Caudate nucleus (tissue), 63 donors: ENCODE measurements at places on chromosomes 5 and 9.
A peak's percentile ranks its signal among the peaks of the same experiment; 100 is the strongest.

DNA sequence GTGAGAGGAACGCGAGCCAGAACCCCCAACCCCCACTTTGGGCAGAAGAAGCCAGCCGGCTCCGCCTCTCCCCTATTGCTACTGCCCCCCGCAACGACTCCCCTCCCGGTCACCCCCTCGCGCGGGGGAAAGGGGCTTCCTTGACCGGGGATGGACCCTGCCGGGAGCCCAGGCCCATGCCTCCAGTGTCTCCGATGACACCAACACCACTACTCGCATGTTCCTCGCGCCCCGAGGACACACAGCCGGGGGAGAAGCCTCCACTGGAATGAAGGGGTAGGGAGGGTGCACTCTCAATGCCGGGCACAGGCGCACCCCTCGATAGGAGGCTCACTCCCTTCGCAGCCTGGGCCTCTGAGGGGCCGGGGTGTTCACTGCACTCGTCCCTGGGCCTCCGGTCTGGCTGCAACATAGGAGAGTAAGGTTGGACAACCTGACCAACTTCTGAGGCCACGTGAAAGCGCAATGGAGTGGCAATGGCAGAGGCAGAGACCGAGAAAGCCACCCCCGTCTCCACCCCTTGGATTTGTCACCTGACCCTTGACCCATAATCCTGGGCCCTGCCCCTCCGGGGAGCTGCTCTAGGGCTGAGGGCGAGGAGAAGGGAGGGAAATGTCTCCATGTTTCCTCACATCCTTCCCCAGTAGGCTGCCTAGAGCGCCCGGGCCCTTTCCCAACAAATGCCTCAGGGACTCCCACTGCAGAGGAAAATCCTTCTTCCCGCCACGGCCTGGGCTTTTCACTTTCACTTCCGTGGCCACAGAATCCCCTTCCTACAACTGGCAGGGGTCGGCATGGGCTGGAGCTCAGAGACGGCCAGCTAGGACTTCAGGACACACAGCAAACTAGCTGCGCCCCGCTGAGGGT, 1.1 kb upstream of the CNTFR start:
- no peak for DNase-seq

DNA sequence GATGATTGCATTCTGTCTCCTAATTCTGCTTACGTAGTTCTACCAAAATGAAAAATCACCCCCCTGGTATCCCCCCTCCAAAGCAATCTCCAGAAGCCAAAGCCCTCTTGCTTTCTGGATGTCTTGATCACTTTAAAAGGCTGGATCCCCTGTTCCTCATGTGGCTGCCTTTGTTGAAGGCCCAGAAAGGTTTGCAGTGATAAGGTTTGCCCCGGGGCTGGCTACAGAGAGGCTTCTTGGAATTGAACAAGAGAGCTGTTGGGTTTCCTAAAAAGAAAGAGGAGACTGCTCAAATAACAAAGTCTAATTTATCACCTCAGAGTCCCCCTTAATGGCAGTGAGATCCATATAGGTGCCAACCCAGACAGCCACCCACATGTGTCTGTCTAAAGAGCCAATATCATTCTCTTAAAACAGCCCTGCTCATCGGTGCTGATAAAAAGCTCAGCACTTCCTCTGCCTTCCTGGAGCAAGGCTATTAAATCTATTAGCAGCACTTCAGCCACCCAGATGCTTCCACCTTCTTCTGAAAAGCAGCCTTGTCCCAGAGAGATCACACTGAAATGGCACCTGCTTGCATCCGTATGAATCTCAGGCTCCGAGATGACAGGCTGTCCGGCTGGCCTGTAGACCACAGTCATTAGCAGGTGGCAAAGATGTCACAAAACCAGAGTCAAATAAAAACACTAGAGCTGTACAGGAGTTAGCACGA, 70.9 kb downstream of the TEX10 start:
- DNase-seq: no peak

- DNase-seq: no peak
Measured at GRCh38 chr5:154254896-154255295, 64.4 kb downstream of the GALNT10 start.

GRCh38 chr5:56003679-56004078, 8.9 kb upstream of the IL6ST start:
- DNase-seq: no peak

DNA sequence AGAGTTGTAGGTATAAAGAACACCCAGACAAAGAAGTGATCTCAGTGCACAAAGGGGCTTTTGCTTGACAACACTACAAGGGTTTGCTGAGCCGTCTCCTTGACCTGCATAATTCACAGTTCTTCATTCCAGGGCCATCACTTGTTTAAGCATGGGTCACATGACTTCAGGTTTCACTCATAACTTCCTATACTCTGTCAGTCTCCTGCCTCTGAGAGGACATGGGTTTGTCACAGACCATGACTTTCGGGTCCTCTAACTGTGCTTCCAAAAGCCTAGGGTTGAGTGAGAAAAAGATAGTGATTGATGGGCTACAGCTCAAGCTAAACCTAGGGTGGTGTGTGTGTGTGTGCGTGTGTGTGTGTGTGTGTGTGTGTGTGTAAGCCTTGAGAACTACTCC, 166.4 kb downstream of the CDH6 start:
- DNase-seq: no peak

DNA sequence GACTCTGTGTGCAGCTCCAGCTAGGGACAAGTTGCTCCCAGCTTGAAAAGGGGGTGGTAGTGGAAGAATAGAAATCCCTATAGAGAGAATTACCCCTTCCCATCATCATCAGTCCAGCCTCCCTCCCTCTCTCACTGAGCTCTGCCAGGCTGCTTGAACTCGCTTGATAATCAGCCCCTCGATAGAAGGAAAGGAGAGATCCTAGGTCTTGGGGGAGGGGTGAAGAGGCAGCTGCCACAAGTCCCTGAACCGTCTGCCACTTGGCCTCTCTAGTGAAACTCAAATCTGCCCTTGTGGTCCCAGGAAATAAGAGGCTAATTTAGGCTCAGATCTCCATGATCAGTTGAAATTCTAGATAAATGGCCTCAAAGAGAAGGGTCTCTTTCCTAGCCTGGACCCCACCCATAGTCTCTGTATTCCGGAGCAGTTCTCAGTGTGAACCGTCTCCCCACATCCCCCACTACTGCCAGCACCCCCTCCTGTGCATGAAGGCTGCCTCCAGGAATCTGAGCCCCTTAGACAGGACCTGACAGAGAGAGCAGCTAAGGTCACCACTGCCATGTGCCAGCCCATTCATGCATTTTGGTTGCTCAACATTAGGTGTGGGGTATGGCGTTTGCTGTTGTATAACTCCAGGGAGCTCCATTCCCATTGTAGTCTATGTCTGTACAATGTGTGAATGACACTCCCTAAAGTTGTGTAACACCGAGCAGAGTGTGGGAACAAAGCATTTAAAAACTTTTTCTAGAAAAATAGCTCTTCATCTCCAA, 5.5 kb downstream of the DNAJB5 start:
- DNase-seq: peak; percentile 12

DNA sequence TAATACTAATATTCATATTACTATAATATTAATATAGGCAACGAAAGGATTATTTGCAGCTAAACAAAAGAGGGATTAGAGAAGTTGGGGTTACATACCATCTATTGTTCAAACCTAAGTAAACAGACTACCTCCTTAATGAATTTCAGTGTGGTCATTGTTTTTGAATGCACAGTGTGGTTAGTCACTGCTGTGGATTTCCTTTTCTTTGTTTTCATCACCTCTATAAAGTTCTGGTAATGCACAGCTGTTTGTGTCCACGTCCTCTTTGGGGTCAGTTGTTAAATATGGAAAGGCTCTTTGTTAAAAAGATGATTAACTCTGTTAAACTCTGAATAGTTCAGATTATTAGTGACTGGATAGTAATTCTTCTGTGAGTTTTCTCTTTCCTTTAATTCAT, 233.6 kb downstream of the MAST4 start:
- no peak for DNase-seq

DNA sequence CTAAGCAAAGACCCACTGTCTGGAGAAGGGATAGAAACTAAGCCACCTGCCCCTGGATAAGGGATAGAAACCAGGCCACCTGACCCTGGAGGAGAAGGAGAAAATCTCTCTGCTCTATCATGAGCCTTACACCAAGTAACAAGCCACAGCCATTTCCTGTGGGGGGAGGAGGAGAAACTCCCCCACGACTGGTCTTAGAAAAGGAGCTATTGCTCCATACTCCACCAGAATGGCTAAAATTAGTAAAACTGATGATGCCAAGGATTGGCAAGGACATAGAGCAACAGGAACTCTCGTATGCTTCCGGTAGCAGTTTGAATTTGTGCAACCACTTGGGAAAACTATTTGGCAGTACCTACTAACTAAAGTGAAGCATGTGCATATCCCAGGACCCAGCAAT, 70.8 kb downstream of the ACTL7B start:
- DNase-seq: no peak

- no peak for DNase-seq
Measured at GRCh38 chr5:132114150-132115121, 40.8 kb downstream of the CSF2 start.

- DNase-seq: peak; percentile 54
Measured at GRCh38 chr9:27337833-27338526, 41.0 kb upstream of the EQTN start.

- DNase-seq: no peak
Measured at GRCh38 chr9:69593301-69593700, 78.9 kb downstream of the APBA1 start.

- no peak for DNase-seq
Measured at GRCh38 chr9:86369810-86370209, 15.6 kb upstream of the TUT7 start.

- DNase-seq: no peak
Measured at GRCh38 chr9:137294681-137295237, 7.3 kb downstream of the NRARP start.

GRCh38 chr9:32741706-32742105, 41.6 kb upstream of the TMEM215 start:
- DNase-seq: no peak

DNA sequence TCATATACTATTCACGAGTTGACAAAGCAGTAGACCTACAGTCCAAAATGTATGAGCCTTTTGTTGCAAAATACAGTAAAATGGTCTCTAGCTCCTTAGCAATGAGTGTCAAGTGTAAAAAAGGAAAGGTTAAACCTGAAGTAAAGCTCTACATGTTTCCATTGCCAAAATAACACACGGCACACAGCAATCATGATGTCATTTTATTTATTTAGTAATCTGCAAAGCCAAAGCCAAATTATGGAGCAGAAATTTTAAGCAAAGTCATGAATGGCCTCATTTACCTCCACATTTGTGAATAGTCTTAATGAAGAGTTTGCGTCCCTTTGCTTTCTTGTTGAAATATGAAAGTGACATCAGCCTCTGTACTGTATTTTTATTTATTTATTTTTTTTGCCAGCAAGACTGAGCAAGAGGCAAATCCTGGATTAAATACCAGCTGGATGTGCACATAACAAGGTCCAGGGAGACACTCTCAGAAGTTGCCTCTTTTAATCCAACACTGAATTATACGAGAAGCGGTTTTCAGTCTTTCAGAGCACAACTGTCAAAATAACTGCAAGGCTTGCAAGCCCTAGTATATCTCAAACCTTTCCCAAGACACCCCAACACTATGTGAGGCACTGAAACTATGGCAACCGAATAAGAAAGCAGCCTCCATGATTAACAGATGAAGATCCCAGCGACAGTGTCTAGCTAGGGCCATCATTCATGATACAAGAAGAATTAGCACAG, 9.7 kb downstream of the SEMA6A start:
- no peak for DNase-seq

GRCh38 chr5:141507387-141508091, 18.7 kb downstream of the PCDHGC5 start:
- DNase-seq: no peak

GRCh38 chr5:14286007-14286406, 142.9 kb downstream of the TRIO start:
- no peak for DNase-seq
